ENCODE measurements at places on chromosomes 16 and 17. TPM values are rescaled to one million over a fixed set of nuclear protein-coding genes. Genes with fewer than 3 reads are reported as not detected.

DNA sequence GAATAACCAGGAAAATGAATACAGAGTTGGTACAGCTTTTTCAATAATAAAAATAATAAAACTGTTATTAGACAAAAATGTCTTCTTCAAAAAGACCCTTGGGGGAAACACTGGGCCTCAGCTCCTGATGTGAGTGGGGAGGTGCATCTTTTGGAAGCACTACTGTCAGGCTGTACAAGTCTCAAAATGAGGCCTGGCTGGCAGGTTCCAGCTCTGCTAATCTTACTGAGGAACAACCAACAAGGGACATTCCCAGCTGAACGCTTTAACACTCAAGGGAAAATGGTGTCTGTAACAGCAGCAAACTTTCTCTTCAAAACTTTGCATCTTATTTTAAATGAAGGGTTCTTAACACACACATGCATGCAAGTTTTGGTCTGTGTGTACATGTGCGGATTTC is 19.7 kb downstream of the TEX2 start:
- DNase-seq, result no peak

- peak; percentile 74 for DNase-seq
Observed at GRCh38 chr17:72702136-72702735, 390.3 kb downstream of the SLC39A11 start.

DNA sequence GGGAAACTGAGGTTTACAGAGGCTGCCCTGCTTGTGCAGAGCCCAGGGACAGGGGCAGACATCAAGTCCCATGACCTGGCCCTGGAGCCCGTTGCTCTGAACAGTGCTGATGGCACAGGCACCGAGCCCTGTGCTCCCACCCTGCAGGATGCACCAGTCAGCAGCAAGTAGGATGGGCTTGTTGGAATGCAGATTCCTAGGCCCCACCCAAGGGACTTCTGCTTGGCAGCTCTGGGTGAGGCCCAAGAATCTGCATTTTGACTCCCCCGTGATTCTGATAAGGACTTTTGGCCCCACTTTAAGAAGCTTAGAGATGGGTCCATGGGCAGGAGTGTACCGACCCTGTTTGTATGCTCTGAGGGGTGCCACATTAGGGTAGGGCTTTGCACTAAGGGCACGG is 23.3 kb downstream of the LASP1 start:
- no peak for DNase-seq

DNA sequence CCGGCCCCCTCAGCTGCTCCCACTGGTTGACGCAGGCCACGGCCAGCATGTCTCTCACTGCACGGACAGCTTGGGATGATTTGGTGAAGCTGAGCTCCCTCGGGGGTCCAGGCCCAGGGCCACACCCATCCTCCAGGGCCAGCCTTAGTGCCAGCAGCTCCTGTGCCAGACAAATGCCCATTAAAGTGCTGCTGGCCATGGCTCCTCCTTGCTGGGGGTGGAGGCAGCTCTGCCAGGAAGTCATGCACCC is 2.5 kb downstream of the TRIM47 start:
- DNase-seq, result no peak

DNA sequence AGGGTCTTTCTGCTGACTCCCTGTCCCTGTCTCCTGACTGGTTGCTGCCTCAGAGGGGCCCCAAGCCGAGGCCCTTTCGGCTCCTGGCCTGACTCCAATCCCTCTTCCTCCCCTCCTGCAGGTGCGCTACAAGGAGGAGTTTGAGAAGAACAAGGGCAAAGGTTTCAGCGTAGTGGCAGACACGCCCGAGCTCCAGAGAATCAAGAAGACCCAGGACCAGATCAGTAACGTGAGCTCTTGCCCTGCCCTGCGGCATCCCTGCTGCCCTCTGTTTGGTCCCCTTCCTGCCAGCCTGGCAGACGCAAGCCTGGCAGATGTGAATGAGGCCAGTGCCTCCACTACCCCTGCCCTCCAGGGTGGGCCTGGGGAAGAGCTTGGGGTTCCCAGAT is 27.1 kb upstream of the LASP1NB start:
- no peak for DNase-seq

DNA sequence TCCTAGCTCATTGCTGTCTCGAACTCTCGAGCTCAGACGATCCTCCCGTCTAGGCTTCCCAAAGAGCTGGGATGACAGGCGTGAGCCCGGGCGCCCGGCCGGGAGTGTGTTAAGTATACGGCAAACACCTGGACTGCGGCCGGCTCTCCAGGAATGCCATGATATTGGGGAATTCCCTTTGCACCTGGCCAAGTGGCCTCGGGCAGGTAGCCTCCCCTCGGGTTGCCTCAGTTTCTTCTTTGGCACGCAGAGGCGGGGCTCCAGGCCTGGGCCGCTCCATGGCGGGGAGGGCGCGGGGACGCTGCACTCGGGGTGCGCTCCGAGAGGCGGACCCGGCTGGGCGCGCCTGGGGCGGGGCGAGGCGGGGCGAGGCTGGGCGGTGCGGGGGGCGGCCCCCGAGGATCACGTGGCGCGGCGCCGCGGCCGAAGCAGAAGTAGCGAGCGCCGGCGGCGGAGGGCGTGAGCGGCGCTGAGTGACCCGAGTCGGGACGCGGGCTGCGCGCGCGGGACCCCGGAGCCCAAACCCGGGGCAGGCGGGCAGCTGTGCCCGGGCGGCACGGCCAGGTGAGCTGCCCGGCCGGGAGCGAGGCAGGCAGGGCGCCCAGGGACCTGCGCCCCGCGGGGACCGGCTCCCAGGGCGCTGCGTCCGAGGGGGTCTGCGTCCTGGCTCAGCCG is at the start of gene PLCG2:
Gene PLCG2 (plus strand): TSS at position 431 of the 675 bp plus-strand sequence. CDS start 6,699 bp downstream, outside the sequence.
- DNase-seq, result peak; percentile 61

GRCh38 chr16:29644338-29644857 is 18.6 kb upstream of the SPN start:
- DNase-seq, result no peak

Gene CHRNE
- polyA plus RNA-seq, result 0.63 TPM

Gene VAT1L
- polyA plus RNA-seq, result 6.4 TPM

Gene CDRT15L2
- polyA plus RNA-seq, result not detected

Gene CCDC92B
- not detected for polyA plus RNA-seq

Data from GM23248 (cell line).